KG1 (cell line): ENCODE measurements at places on chromosomes 4 and X.

DNA sequence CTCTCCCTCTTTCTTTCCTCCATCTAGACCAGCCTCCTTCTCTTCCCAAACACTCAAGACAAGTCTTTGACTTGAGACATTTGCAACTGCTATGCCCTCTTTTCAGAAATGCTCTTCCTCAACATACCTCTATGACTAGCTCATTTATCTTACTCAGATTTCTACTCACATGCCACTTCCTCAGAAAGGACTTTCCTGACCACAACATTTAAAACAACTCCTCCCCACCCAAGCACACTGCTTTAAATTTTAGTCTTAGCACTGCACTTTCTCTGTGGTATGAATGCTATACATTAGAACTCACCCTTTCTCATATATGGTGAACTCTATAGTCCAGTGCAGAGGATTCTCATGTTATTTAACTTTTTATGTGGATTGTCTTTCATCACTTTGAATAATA, 28.4 kb upstream of the SULT1E1 start:
- DNase-seq = no peak

DNA sequence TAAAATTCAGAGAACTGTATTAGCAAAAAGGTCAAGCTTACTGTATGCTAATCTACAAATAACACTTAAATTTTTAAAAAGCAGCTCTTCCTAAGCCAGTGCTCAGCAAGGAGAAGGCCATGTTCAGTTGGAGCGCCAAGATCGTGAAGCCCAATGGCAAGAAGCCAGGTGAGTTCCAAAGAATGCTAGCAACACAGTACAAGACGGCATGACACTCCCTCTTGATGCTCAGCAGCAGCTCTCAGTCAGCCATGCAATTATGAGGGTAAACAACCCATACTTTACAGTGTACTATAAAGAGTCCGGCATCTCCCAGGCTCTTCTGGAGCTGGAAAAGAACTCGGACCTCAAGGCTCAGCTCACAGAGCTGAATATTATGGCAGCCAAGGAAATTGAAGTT, 34.9 kb downstream of the STX18 start:
- no peak for DNase-seq

- no peak for DNase-seq
These were observed 33.8 kb upstream of the TRIM2 start for GRCh38 chr4:153170407-153170806.

GRCh38 chrX:36898301-36898700, 109.9 kb upstream of the FAM47C start:
- no peak for DNase-seq

GRCh38 chr4:7427361-7427760, 7.4 kb downstream of the PSAPL1 start:
- DNase-seq = no peak

DNA sequence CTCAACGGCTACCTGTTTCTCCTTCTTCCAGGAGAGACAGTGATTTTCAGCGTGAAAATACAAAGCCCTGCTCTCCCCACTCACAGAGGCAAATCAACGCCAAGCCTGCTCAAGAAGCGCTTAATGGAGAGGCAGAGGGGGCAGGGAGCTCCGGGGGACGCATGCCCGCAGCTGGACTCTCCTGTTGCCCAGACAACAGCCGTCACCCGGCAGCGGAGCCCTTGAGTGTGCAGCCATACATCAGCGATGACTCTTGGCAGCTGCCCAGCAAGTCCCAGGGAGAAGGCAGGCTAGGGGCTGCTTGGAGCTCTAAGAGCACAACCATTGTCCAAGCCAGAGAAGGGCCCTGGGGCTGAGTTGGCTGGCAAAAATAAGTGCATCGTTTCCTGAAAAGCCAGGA, 71.0 kb upstream of the AFAP1 start:
- no peak for DNase-seq
